ENCODE measurements at places on chromosomes 4 and X. TPM values are rescaled to one million over a fixed set of nuclear protein-coding genes. Genes with fewer than 3 reads are reported as not detected.

The PPBP gene
- 4.5 TPM for total RNA-seq

The COX7B2 gene
- total RNA-seq, result not detected

The PCDH7 gene
- total RNA-seq, result 50.5 TPM

The SSX1 gene
- total RNA-seq, result not detected

The TACR3 gene
- total RNA-seq, result 5.5 TPM

The XAGE1A gene
- total RNA-seq, result not detected

The AGTR2 gene
- total RNA-seq, result 38.0 TPM

The MAGEB17 gene
- 0.09 TPM for total RNA-seq

Measured in muscle of leg (tissue), 16 donors.